ENCODE measurements at places on chromosomes 13 and 19.

DNA sequence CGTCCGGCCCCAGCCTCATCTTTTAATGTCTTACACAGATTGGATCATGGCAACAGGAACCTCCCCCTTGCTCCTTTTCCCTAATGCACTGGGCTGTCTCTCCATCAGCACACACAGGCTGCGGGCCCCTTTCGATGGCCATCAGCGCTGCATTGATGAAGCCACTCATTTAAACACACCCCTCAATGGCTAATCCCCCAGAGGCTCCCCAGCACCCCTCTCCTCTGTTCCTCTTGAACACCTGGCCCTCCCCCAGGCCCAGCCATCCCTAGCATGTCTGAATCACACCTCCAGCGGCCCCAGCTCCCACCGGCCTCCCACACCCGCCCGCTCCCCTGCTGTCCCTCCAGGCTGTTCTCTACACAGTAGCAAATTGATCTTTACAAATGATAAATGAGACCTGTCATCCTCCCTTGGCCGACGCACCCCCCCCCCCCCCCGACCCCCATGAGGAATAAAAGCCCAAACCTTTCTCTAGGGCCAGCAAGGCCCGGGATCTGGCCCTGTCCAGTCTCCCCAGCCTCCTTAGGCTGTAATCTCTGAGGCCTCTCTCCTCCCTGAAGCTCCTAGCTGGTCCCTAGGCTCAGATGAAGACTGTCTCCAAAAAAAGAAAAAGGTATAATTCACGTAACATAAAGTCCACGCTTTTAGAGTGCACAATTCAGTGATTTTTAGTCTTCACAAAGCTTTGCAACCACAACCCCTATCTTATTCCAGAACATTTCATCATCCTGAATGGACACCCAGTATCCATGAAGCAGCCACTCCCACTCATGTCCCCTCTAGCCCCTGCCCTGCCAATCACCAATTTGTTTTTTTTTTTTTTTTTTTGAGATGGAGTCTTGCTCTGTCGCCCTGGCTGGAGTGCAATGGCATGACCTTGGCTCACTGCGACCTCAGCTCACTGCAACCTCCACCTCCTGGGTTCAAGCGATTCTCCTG lies 7.4 kb downstream of the RPL28 start:
- no peak for DNase-seq

DNA sequence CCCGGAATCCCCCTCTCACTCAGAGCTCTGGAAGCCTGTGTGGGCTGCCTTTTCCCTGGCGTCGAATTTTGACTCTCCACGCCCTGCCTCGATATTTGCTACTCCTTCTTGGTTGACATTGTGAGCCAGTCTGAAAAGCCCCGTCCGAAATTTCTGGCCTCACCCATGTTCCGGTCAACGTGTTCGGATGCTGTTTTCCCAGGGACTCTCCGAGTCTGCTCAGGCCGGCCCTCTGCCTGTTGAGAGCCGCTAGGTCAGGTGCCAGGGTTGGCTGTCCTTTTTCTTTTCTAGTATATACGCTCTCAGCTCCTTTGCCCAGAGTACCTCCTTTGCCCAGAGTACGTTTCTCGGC lies 6.8 kb upstream of the DGKH start:
- DNase-seq = peak; percentile 80

- DNase-seq = peak; percentile 40
Observed at GRCh38 chr19:41998246-41999020, 4.4 kb upstream of the ATP1A3 start.

DNA sequence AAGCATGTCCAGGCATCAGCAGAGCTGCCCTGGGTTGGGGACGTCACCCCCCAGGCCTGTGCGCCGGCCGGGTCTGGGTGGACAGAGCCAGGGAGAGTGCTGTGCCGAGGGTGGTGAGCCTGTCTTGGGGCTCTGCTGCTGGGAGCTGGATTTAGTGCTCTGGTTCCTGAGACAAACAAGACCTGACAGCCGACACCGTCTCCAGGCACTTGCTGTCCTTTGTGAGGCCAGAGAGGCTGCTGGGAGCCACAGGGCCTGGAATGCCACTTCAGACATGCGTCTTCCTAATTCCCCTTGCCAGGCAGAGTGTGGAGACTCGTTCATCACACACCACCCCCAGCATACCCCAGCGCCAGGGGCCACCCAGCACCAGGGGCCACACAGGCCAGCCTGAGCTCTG lies 165.8 kb downstream of the KDM4B start:
- DNase-seq = no peak

GRCh38 chr13:48493851-48494250 lies 39.0 kb downstream of the RCBTB2 start:
- DNase-seq = peak; percentile 49

- DNase-seq = no peak
Observed at GRCh38 chr13:70911286-70911685, 803.0 kb upstream of the KLHL1 start.

DNA sequence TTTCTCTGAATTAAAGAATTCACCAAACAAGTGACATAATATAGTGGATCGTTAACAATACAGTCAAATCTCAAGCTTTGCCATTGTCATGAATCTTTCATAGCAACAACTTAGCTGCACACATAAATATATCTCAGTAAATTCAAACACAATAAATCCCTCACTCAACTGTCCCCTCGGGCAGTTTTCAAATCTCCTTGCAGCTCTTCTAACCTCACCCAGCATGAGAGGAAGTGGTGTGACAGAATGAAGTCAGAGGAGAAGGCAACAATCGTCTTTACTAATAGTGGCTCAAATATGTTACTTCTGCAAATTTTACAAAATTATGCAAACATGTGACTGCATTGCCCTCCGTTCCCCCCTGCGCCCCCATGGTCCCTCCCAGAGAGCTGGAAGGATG lies 148.2 kb downstream of the RAP2A start:
- DNase-seq = no peak

DNA sequence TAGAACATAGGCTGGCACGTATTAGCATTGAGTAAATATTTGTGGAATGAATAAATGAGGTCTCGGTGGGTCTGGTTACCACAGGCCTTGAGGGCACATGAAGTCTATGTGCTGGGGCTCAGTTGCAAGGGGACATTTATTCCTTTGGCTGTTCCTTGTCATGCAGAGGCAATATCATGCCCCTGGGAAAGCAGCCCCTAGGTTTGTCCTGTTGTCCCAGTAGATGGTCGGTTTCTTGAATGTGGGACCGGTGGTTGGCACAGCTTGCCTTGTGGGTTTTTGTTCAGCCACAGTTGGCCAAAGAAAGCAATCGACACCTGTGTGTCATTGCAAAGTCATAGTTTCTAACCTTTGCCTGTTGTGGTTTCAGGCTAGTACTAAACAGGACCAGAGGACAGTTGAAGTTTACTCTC lies 24.7 kb upstream of the GPR183 start:
- no peak for DNase-seq

GRCh38 chr13:32267836-32268439 lies 47.2 kb downstream of the ZAR1L start:
- DNase-seq = peak; percentile 18

DNA sequence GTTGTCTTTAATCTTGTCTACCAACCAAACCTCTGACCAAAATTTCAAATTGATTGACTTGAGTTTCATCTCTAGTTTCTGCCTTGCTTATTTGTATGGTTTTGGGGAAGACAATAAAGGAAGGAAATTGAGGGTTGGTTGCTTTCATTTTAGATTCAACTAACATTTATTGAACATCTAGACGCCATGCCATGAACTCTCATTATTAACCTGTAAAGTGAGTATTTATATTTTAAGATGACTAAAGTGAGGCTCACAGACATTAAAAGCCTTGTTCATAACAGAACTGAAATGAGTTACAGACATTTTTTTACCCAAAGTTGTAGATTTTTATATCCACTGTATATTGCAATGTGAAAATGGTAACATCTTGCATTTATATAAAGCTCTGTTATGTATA lies 239.3 kb downstream of the LMO7 start:
- DNase-seq = no peak

DNA sequence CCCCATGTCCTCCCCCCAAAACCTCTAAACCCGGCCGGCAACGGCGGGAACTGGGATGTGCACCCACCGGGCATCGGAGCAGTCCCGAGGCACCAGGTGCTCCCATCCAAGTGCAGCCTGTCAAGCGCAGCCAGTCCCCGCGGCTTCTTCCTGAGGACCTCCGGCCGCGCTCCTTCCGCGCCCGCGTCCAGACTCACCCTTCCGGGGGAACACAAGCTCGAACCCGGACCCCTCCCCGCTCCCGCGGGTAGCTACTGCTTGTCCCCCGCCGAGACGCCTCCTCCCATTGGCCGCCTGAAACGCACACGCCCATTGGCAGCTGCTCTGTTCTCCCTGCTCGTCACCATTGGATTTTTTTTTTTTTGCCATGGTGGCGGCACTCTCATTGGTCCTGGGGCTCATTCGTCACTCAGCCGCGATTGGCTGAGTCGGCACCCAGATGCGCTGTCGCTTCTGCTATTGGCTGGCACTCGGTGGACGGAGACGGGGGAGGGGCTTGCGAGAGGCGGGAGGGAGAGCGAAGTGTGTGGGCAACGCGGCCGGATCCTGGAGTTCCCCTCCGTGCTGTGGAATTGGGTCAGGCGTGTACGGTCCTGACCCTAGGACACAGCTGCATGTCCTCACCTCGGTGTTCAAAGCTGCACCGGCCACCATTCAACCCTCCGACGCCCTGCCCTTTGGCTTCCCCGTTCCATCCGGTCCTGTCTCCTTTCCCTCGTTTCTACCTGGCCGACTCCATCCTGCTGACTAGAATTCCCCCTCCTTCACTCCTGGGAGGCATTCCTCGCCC lies at the start of gene TYK2:
Gene TYK2, minus strand, starts transcription at position 260 of the 790 bp plus-strand sequence. CDS start 2,166 bp downstream, outside the sequence.
- DNase-seq = peak; percentile 99

DNA sequence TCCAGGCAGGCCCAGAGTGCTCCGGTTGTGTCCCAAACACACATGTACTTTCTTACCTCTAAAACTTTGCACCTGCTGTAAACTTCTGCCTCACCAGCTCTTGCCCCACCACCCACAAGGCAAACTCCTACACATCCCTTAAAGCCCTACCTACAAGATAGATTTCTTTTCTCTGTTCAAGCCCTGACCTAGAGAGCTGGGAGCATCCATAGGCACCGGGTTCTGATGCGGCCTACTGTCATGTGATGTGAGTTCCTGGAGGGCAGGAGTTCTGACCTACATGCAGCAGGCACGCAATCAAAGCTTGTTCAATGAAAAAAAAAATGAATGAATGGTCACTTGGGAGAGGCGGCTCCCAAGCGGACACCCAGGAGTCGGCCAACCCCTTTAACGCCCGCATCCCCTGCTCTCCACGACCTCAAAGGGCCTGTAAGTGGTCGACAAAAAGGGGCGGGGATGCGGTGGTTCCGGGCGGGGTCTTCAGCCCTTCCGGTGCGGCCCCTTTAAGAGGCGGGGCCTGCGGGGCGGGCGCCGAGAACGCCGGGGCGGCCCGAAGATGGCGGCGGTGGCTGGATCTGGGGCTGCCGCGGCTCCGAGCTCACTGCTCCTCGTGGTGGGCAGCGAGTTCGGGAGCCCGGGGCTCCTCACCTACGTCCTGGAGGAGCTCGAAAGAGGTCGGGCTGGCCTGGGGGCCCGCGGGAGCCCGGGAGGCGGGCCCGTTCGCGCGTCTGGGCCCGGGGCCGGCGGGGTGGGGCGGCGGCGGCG lies at the start of gene MAP1S:
Gene MAP1S, plus strand, starts transcription at position 534 of the 765 bp plus-strand sequence. Its CDS starts 23 bp downstream, at position 557.
- peak; percentile 67 for DNase-seq

- peak; percentile 70 for DNase-seq
Observed at GRCh38 chr13:39684531-39685137, 29.2 kb downstream of the COG6 start.

- DNase-seq = peak; percentile 52
Observed at GRCh38 chr13:44795176-44795575, 194.1 kb downstream of the NUFIP1 start.

DNA sequence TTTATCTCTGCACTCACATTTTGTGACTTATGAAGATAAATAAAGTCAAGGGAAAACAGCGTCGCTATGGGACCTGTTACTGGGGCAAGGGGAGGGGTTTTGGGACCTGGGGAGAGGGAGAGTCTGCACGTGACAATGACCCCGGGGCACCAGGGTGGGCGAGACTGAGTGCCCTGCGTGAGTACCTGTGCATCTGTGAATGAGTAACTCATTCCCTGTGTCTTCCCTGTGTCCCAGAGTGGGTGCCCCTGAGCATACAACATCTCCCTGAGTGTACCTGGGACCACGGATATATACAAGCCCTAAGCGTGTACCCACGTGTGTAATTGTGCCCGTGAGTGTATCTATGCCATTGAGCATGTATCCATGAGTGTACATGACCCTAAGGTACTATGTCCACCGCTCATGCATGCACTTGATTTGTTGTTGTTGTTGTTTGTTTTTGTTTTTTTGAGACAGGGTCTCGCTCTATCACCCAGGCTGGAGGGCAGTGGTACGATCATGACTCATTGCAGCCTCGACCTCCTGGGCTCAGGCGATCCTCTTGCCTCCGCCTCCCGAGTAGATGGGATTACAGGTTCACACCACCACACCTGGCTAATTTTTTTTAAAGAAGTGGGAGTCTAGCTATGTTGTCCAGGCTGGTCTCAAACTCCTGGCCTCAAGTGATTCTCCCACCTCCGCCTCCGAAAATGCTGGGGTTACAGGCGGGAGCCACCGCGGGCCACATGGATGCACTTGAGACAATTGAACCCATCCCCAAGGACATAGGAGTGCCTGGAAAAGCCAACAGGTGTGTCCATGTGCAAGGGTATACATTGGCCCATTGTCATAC lies 645 bp upstream of the TRAPPC5 start:
- no peak for DNase-seq

GRCh38 chr13:40755082-40755700 lies 15.8 kb downstream of the MRPS31 start:
- no peak for DNase-seq

- DNase-seq = no peak
Observed at GRCh38 chr13:36046672-36047071, 84.5 kb downstream of the DCLK1 start.

DNA sequence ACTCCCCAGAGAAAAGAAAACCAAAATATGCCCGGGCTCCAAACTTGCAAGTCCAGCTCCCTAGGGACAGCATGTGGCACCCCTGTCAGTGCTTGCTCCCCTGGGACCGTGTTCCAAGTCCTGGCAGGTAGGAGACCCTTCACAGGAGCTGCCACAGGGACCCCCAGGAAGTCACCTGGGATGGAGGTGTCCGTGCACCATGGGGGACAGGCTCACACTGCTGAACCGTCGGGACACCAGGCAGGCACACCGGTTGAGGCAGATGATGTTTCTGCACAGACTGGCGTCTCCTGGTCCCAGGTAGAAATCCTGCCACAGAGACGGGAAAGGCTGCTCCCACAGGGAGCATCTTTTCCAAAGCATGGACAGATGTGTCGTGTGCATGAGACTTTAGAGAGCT lies 11.7 kb upstream of the PROZ start:
- DNase-seq = no peak

GRCh38 chr19:54029930-54030490 lies 33.7 kb downstream of the VSTM1 start:
- DNase-seq = peak; percentile 79

GRCh38 chr13:73036566-73036965 lies 22.2 kb upstream of the KLF5 start:
- no peak for DNase-seq

GRCh38 chr19:17390665-17391370 lies 3.2 kb downstream of the CCDC194 start:
- peak; percentile 94 for DNase-seq

DNA sequence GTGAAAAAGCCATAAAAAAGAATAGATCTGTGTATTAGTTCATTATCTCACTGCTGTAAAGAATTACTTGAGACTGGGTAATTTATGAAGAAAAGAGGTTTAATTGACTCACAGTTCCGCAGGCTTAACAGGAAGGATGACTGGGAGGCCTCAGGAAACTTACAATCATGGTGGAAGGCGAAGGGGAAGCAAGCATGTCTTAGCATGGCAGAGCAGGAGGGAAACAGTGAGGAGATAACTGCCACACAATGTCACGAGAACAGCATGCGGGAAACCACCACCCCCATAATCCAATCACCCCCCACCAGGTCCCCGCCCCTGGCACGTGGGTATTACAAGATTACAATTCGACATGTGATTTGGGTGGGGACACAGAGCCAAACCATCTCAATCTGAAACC lies 39.1 kb upstream of the EEF1AKMT1 start:
- DNase-seq = no peak

- peak; percentile 85 for DNase-seq
Observed at GRCh38 chr13:42363941-42364612, 92.1 kb downstream of the AKAP11 start.
